ENCODE measurements at places on chromosomes 1 and 21.
A peak's percentile ranks its signal among the peaks of the same experiment; 100 is the strongest.

- DNase-seq: peak; percentile 82
Observed at GRCh38 chr21:38244885-38245869, 11.6 kb upstream of the KCNJ15 start.

DNA sequence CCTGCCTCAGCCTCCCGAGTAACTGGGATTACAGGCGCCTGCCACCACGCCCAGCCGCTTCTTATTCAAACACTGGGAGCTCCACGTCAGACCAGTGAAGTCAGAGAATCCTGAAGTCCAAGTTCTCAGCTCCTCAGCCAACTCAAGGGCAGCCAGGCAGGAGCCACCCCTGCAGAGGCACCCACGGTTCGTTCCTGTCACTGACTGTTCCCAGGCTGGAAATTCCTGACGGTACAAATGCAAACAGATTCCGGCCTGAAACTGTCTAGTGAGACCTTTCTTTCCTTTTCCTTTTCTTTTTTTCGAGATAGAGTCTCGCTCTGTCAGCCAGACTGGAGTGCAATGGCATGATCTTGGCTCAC is 11.7 kb downstream of the SLC35E2B start:
- DNase-seq: no peak

DNA sequence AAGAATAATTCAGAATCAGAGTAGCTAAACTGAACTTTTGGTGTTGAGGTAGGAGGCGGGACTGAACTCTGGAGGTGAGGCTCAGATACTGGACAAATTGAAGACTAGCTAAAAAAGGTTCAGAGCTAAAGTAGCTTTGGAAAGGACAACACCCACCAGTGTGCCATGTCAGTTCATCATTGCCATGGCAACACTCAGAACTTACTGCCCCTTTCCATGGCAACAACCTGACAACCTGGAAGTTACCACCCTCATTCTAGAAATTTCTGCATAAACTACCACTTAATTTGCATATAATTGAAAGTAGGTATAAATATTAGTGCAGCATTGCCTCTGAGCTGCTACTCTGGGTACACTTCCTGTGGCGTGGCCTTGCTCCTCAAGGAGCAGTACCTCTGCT is 30.3 kb upstream of the POGK start:
- no peak for DNase-seq

GRCh38 chr1:178870944-178871343 is at the start of gene ANGPTL1:
Gene ANGPTL1 (minus strand): TSS chr1:178871077. CDS start chr1:178865776, 5,301 bp downstream.
- peak; percentile 9 for DNase-seq

Data from GM03348 (cell line).